ENCODE measurements at places on chromosomes 16 and 17.

DNA sequence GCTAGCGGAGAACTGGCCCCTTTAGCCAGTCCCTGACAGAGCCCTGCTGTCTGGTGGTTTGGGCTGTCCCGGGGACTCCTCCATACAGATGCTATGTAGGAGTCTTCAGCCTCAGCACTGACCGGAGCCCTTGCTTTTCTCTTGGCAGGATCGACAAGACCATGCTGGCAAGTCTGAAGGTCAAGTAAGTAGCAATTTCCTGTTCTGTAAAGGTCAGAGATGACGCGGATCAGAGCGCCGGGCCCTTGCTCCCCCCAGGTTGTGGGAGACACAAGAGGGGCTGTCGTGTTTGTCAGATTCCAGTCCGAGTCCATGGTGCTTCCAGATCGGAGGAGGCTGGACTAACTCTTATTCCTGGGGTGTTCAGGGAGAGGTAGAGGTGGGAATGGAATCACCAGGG, 4.1 kb downstream of the RAP1GAP2 start:
- DNase-seq, result no peak

GRCh38 chr16:78607465-78607864, 508.0 kb downstream of the WWOX start:
- DNase-seq, result no peak

- no peak for DNase-seq
Measured at GRCh38 chr17:28982131-28982793, 23.6 kb downstream of the SEZ6 start.

GRCh38 chr16:7319514-7319913, 13.1 kb upstream of the RBFOX1 start:
- DNase-seq, result no peak

DNA sequence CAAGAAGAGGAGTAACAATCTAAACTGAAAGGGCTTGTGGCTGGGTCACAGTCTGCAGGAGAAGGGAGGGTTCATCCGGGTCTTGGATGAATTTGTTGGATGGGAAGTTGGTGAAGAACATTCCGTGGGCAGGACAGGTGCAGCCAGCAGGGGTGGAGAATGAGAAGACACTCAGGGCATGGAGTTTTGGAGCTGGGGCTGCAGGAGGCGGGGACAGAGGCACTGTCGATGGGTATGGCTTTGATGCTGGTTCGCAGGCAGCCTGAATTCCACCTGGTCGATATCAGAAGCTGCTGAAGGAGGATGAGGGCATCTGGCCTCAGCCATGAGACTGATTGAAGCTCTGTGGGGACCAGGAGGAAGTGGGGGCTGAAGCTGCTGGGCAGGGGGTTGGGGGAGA, 36.1 kb upstream of the CBFA2T3 start:
- no peak for DNase-seq

GRCh38 chr16:70473446-70474319, 19.3 kb downstream of the FCSK start:
- no peak for DNase-seq

GRCh38 chr16:68275611-68276191, 11.4 kb downstream of the SLC7A6 start:
- no peak for DNase-seq
